ENCODE measurements at places on chromosomes 5 and 9.

DNA sequence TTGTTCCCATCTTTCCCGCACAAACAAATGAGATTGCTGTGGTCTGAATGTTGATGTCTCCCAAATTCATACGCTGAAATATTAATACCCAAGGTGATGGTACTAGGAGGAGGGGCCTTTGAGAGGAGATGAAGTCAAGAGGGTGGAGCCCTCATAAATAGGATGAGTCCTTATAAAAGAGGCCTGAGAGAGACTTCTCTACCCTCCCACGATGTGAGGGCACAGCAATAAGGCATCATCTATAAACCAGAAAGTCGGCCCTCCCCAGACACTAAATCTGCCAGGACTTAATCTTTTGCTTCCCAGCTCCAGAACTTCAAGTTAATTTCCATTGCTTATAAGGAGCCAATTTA lies 170.4 kb downstream of the CTNND2 start:
- DNase-seq, result no peak

- DNase-seq, result no peak
Measured at GRCh38 chr5:67538855-67539506, 342.4 kb upstream of the CD180 start.

- no peak for DNase-seq
Measured at GRCh38 chr9:131337131-131337848, 47.8 kb downstream of the PLPP7 start.

DNA sequence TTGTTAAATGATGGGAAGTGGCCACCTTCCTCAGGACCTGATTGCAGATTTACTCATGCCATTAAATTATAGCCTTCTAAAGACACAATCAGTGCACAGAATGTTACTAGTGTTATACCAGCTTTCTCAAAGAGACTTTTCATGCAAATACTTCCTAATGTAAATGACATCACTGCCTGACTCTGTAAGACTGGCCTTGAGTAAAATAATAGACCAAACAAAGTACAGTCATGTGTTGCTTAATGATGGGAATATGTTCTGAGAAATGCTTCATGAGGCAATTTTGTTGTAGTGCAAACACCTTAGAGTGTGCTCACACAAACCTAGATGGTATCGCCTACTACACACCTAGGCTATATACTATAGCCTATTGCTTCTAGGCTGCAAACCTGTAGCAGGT lies 17.0 kb upstream of the C1QTNF3 start:
- no peak for DNase-seq

GRCh38 chr5:67268231-67269021 lies 71.8 kb upstream of the CD180 start:
- no peak for DNase-seq

GRCh38 chr9:87609002-87609401 lies 111.3 kb downstream of the DAPK1 start:
- no peak for DNase-seq

DNA sequence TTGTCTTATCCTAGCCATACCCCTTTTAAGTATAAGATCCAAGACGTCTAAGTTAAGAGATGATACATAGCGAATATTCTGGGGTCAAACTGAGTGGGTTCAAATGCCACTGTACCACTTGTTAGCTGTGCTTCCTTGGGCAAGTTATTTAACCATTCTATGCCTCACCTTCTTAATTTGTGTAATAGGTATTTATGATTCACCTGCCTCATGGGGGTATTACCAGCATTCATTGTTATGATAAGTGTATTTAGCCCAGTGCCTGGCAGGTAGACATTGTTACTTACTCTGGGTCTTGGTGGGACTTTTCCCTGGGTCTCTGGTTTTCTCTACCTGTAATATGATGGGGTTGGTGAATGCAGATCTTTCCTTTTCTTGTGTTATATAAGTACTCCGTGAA lies 3.8 kb downstream of the LARP1 start:
- no peak for DNase-seq

DNA sequence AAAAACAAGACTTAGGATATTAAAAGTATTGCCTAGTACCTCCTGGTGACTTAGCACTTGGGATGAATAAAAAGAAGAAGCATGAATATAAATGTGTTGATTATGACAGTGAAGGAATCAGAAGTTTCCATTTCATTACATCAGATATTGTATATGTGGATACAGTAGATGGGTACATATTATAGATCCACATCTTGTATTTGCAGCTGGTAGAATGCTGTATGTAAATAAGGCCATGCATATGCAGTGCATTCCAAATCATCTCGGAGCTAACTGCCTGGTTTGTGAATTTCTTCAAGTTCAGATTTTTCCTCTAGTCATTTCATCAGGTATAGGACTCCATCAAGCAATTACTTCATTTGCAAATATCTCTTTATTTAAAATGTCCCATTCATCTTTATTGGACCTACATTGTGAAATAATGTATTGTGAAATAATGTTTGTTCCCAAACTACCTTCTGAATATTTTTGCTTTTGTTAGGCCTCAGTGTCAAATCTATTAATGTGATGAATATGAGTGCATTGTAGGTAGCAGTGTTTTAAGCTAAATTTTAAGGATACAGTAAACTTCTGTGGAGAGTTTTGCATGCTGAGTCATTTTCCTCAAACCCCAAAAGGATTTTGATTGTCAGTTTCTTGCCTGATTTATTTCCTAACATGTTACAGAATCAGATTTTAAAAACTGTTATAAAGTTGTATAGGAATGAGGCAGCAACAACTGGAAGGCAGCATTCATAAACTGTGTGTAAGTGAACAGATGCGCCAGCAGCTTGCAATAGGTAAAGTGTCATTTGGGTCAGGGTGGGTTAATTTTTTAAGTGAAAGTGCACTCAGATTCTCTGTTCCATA lies 370.8 kb upstream of the RIOK2 start:
- no peak for DNase-seq

GRCh38 chr5:102792705-102793104 lies 37.6 kb downstream of the PAM start:
- no peak for DNase-seq

DNA sequence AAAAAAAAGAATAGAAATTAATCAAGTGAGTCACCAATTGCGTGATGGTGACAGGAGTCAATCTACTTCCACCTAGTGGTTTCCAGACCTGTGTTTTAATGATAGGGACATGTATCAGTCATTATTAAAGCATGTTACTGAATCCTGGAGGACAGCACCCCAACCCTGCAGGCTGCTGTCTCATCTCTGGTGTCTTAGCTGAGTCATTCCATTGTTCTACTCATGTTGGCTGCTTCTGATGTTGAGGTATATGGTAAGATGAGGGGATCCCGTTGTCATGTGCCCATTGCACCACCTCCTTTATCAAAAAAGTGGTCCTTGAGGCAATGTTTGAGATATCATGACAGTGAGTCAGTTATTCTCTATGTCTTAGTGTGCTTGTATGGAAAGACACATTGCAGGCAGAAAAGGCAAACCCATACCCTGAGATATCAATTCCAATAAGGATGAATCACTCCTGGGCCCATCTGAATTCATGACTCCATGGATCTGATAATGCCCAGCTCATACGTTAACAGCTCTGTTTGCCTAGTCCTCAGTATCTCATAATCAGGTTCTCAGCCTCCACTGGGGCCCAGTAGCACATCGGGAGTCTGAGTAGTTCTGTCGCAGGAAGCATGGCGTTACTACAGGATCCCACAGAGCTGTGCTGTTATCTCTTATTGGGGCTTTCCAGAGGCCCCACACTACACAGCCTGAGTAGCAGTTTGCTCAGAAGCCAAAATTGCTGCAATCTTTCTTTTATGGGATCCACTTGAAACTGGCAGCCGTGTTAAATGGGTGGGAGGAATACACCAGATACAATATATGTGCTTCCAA lies 31.2 kb downstream of the HMGCS1 start:
- DNase-seq, result no peak

- no peak for DNase-seq
Measured at GRCh38 chr9:69569738-69570451, 102.3 kb downstream of the APBA1 start.

- DNase-seq, result no peak
Measured at GRCh38 chr5:174188295-174188694, 142.8 kb downstream of the NSG2 start.

DNA sequence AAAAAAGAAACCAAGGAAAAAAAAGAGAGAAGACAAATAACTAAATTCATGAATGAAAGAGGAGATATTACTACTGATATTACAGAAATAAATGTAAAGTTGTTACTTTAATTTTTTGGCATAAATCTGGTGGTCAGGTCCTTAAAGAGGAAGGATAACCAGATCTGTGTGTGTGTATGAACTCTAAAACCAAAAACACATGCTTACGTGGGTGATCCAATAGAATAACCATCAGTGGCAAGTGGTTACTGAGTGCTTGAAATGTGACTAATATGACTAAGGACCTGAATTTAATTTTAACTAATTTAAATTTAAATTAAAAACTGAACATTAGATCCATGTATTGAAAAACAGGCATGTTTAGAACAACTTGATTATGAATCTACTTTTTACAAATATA lies 10.3 kb downstream of the SLC28A3 start:
- no peak for DNase-seq

- peak; percentile 49 for DNase-seq
Measured at GRCh38 chr5:90802474-90803317, 244.1 kb downstream of the ADGRV1 start.

DNA sequence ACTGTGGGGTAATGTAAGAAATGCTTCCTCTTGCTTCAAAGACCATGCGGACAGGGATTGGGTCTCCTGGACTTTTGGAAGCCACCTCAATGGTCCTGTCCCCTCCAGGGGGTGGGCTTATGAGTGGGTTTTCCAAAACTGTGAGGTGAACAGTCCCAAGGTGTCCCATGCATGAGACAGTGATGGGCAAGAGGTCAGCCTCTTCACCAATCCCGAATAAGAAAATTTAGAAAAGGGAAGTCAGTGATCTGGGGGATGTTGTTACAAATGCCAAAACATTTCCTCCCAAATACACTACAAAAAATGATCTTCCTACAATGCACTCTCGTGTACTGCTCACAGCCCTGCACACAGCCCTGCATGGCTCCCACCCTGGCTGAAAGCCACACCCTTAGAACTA lies 215.7 kb upstream of the TBC1D2 start:
- no peak for DNase-seq

DNA sequence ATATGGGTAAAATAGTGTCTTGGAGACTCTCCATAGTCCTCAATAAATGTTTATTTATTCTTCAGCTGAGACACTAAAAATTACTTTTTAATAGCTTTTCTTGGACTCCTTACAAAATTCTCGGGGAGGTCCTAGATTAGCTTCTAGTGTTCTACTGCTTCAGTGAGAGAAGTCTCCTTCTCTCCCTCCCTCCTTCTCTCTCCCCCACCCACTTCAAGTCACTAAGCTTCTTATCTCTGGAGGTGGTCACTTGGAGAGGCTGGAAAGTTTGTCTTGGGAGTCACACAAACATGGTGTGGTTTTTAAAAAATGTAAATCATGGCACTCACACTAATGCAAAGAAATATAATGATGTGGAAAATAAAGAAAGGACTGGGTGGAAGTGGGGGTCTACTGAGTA lies 64.1 kb downstream of the SEMA6A start:
- DNase-seq, result no peak

DNA sequence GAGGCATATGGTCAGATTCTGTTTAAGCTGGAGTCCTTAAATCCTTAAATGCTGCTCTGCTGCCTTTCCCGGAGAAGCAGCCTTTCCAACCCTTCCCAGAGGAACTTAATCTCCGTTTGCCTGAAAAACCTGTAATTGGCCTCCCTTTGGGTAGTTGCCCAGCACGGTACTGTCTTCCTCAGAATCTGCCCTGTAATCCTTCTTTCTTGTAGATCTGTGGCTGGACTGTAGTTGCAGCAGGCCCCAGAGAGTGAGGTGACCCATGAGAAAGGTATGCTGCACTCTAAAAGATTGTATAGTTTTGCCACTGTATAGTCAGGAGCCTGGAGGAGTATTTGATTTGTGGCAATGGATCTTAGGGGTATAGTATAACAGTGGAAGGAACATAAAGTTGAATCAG lies 11.7 kb downstream of the SPIN1 start:
- DNase-seq, result no peak

DNA sequence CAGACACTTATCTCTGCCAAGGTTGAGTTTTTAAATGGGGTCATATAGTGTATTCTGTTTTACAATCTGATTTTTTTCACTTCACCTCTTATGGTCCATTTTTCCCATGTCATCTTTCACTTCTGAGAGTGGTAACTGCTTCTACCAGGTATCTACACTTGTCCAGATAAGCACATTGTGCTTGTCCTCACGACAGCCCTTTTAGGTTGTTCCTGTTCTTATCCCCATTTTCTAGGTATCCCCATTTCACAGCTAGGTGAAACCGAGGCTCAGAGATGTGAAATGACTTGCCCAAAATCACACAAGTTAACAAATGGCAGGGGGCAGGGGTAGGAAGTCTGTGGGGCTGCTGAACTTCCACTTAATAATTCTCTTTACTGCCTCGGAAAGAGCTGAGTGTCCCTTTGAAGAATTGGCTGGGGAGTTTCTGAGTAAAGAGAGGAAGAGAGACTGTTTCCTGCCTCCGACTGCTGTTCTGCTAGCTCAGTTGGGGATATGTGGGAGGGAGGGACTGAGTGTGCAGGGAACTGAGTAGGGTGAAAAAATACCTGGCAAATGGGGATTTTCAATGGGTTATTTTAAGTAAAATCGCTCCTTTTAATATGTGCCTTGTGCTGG lies 255.4 kb downstream of the GRIA1 start:
- no peak for DNase-seq

DNA sequence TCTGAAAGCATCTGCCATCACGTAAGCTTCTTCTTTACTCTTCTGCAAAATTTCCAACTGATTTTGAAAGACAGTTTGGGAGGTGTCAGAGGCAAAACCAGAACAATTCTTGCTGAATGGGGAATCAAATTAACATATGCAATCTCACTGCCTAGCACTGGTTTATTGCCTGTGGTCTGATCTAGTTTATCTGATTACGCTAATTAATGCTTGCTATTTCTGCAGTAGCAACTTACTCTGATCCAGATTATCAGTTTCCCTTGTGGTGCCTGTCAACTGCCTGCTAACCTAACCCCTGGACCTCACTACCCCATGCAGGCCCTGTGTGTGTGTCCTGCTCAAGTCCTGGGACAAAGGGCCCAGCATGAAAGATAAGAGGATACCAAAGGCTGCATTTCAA lies 40.3 kb downstream of the CCDC125 start:
- no peak for DNase-seq

- no peak for DNase-seq
Measured at GRCh38 chr9:131013015-131013755, 4.2 kb downstream of the LAMC3 start.

- no peak for DNase-seq
Measured at GRCh38 chr5:65087154-65087553, 318.4 kb downstream of the CWC27 start.

- DNase-seq, result no peak
Measured at GRCh38 chr9:127132375-127132774, 9.9 kb upstream of the ANGPTL2 start.

DNA sequence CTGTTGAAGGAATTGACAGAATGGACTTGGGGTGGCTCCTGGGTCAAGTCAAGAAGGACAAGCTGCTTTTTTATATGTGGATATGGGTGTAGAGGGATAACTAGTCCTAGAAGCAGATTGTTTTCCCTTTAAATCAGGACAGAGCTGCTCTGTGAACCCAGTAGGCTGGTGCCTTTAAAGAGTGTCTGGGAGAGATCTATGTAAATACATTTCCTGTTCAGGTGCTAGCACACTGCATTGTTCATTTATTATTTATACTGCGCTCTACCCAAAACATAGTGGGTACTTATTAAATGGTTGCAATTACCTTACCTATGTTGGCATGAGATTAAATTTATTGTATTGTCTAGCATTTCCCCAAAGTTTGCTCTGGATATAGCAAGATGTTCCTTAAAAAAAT lies 86.6 kb upstream of the EQTN start:
- no peak for DNase-seq

GRCh38 chr9:38149647-38150046 lies 80.6 kb upstream of the SHB start:
- no peak for DNase-seq

- DNase-seq, result no peak
Measured at GRCh38 chr5:5929291-5930020, 448.9 kb downstream of the MED10 start.
